ENCODE measurements at places on chromosomes 7 and 10.

- no peak for DNase-seq
Measured at GRCh38 chr10:92814790-92815189, 33.5 kb upstream of the EXOC6 start.

GRCh38 chr7:105990727-105991453 lies 27.8 kb downstream of the CDHR3 start:
- no peak for DNase-seq

DNA sequence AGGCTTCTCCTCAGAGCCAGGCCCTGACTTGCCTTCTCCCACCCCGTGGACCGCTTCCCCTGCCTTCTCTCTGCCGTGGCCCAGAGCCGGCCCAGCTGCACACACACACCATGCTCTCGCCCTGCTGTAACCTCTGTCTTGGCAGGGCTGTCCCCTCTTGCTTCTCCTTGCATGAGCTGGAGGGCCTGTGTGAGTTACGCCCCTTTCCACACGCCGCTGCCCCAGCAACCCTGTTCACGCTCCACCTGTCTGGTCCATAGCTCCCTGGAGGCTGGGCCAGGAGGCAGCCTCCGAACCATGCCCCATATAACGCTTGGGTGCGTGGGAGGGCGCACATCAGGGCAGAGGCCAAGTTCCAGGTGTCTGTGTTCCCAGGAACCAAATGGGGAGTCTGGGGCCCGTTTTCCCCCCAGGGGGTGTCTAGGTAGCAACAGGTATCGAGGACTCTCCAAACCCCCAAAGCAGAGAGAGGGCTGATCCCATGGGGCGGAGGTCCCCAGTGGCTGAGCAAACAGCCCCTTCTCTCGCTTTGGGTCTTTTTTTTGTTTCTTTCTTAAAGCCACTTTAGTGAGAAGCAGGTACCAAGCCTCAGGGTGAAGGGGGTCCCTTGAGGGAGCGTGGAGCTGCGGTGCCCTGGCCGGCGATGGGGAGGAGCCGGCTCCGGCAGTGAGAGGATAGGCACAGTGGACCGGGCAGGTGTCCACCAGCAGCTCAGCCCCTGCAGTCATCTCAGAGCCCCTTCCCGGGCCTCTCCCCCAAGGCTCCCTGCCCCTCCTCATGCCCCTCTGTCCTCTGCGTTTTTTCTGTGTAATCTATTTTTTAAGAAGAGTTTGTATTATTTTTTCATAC lies 38.0 kb downstream of the LIMK1 start:
- no peak for DNase-seq

DNA sequence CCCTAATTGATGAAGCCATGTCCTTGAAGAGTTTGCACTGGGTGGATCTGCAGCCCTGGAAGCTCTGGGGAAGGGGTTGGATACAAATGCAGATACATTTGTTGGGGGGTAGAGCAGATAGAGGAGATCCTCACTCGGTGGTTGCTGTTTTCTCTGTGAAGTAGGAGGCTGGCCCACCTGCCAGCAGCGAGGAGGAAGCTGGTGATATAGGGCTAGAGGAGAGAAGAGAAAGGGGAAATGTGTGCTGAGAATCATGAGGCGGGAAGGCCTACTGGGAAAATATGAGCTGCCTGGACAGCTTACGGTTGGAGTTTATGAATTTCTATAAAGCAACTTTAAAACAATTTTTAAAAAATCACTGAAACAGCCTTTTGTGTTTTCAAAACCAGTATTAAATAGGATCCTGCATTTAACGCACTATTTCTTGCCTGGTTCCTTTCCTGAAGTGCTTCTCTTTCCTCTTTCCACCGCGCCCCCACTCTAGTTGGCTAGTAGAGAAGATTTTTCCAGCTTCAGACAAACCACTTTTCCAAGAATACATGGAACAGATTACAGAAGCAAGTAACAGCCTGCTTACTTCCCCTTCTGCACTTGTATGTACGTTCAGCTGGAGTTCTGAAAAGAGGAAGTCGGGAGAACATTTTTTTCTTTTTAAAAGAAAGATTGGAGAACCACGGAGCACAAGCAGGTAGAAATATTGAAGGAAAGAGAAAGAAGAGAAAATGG lies 100.6 kb upstream of the GLCCI1 start:
- peak; percentile 39 for DNase-seq

DNA sequence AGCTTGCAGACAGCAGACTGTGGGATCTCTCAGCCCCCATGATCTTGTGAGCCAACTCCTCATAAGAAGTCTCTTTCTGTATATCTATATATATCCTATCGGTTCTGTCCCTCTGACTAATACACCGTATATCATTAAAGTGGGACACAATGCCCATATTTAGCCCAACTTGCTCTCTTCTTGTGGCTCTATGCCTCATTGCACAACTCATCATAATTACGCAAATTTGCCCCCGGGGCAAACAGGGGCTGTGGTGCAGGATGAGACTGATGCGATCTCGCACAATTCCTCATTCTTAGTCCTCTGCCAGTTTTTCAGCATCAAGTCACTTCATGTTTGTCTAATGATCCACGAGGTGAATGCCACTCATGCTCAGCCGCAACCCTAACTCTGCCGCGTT lies 183.2 kb downstream of the PRPF18 start:
- no peak for DNase-seq

- DNase-seq = peak; percentile 59
Measured at GRCh38 chr7:154928136-154929005, 74.6 kb downstream of the PAXIP1 start.

GRCh38 chr10:83371696-83372490 lies 767.4 kb upstream of the GHITM start:
- DNase-seq = no peak

DNA sequence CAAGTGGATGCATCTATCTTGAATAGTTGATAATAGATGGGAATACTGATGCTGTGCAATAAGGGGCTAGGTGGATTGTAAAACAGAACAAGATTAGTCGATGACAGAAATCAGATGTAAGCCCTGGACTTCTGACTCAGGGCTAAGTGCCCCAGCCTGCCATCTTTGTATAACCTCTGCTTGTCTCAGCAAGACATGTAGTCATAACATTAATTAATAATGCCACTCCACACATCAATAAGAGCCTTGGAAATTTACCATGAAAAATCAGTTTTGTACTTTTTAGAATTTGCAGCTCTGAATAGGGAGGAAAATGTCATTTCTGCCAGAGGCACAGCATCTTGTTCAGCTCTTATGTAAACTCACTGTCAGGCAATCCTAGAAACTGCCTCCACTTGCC lies 529.1 kb downstream of the PHTF2 start:
- no peak for DNase-seq

- DNase-seq = no peak
Measured at GRCh38 chr7:20220293-20220761, 3.1 kb upstream of the MACC1 start.

GRCh38 chr7:156493942-156494341 lies 146.6 kb upstream of the RNF32 start:
- no peak for DNase-seq

DNA sequence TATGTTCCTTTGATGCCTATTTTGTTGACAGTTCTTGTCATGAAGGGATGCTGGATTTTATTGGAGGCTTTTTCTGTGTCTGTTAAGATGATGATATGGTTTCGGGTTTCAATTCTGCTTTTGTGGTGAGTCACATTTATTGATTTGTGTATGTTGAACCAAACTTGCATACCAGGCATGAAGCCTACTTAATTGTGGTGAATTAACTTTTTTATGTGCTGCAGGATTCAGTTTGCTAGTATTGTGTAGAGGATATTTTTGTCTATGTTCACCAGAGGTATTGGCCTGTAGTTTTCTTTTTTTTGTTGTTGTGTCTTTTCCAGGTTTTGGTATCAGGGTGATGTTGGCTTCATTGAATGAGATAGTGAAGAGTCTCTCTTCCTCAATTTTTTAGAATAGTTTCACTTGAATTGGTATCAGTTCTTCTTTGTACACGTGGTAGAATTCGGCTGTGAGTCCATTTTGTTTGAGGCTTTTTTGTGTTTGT lies 345.9 kb downstream of the KIF20B start:
- no peak for DNase-seq

DNA sequence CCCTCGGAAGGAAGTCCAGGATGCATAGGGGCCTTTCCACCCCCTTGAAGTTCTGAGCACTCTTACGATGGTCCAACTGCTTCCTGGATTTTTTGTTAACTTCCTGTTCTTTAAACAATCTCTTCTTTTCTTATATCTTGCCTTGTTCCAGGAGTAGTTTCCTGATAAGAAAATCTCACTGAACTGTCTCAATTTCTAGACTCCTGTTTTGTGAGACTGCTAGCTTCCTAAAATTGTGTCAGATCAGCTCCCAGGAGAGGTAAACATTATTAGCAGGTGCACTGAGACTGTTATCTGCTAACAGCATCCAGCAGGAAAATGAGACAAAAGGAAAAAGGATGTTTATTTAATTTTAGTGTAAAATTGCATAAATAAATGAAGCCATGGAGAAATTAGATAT lies 106.2 kb upstream of the PITRM1 start:
- no peak for DNase-seq

DNA sequence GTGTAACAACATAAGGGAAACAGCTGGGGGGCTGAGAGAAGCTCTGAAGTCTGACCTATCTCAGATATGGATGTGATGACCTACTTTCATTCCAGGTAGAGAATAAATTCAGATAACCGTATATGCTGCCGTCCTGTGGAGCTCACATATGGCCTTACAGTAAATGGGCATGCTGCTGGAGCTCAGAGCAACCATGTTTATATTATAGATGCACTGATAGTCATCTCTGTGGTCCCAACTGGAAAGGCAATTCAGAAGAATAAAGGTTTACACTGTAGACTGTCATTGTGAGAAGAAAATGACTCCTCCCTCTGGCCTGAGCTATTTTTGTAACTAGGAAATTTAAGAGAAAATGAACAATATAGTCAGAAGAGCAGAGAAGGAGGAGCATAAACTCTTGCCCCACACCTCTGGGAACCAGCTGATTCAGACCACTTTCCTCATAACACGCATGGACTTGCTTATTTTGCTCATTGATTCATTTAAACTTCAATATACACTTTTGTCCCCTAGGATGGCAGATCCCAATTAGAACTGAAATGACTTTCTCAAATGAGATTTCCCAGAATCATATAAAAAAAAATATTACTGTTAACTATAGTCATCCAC lies 69.9 kb upstream of the NXPH1 start:
- no peak for DNase-seq

GRCh38 chr10:90321132-90321816 lies 536.6 kb downstream of the HTR7 start:
- no peak for DNase-seq

- DNase-seq = no peak
Measured at GRCh38 chr7:84181628-84182027, 13.0 kb downstream of the SEMA3A start.

DNA sequence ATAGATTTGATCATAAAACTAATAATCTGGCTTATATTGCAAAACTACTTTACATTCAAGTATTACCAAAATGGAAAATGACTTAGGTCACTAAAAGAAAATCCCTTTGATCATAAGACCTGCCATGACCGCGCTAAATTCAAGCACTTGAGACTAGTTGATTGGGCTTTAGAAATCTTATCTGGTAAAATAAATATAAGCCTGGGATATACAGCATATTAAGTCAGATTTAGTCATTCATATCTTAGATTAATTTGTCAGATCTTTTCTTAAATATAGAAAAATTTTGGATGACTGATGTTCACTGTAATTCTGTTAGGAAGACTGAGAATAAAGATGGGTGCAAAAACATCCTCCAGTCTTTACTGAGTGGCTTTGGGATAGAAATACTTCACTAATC lies 450.0 kb downstream of the HTR7 start:
- DNase-seq = no peak

GRCh38 chr10:87691506-87692070 lies 31.9 kb downstream of the PAPSS2 start:
- DNase-seq = no peak

- DNase-seq = no peak
Measured at GRCh38 chr7:115747174-115747573, 283.4 kb downstream of the TFEC start.

- no peak for DNase-seq
Measured at GRCh38 chr10:42984035-42984610, 92.7 kb upstream of the RET start.

DNA sequence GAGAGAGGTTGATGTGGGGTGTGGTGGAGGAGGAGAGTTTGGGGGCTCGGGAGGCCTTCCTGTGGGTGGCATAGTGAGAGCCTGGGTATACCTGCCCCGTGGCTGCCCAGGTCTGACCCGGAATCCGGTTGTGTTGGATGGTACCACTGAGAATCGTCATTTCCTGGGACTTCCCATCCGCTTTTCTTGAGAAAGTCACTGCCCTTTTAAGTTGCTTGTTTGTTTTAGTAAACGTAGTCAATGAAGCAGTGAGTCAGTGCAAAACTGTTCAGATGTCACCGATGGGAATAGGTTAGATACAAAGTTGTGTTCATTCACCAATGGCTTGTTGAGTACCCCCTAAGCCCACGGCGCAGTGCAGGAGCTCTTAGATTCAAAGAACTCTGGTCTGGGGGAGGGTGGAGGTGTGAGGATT lies 285.8 kb downstream of the CAMK1D start:
- no peak for DNase-seq

DNA sequence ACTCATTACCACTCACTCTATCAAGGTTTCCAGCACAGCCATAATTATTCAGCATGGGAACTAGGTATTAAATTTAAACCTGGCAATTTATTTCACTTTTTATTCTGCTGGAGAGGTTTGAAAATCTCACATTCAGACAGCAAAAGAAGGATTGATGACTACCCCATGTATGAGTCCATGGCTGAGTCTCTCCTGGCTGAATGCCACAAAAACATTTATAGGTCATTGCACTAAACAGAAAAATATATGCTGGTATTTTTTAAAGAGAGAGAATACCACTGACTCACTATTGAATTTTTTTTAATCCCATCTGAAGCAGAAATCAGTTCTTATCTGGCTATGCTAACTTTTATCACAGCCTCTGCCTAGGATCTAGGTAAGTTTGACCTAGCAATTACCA lies 336.3 kb downstream of the PPP1R3A start:
- DNase-seq = no peak

DNA sequence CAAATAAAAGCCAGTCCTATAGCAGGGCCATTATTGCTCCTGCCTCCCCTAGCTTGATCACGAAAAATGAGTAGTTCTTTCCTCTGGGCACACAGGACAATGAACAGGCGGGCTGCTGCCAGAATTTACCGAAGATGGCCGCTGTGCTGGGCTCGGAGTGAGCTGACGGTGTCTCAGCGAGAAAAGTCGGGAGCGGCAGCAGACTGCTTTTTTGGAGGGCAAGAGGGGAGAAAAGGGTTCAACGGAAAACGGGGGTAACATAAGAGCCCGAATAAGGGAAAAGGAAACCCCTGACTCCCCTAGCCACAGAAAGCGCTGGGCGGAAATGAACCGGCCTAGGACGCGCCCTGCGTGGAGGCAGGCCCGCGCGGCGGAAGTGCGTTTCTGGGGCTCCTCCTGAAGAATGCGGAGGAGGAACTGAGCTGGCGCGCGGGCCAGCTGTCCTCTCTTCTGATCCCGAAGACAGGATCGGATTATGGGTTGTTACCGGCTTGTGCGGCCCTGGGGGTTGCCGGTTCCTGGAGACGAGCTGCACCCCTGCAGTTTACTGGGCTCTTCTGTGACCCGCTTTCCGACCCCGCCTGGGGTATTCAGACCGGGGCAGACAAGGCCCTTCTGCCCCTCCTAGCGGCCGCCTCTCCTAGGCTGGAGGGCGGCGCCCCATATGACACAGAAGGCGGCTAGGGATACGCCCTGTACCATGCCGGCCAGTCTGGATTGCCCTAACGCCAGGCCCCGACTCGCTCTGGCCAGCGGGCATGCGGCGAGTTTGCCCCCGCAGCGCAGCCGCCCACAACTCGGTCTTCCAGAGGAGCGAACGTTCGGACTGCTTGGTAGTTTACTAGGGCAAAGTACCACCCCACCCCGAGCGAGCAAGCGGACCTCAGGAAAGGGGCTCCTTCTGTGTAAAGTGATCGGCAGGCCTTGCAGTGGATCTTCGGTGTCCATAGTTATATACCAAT lies 30.1 kb upstream of the KMT2E start:
- peak; percentile 93 for DNase-seq

Data from left hindlimb (tissue), 1 donor.